Caco-2 (cell line): ENCODE measurements at places on chromosomes 7 and 10. TPM values are rescaled to one million over a fixed set of nuclear protein-coding genes. Genes with fewer than 3 reads are reported as not detected.

The DIP2C gene
- 11.2 and 11.4 TPM in 2 replicates for total RNA-seq

The TMEM236 gene
- 0.60 and 0.64 TPM in 2 replicates for total RNA-seq

The GPR15LG gene
- not detected in 2 replicates for total RNA-seq

The DDX50 gene
- total RNA-seq, result 76.7 and 81.4 TPM in 2 replicates

DNA sequence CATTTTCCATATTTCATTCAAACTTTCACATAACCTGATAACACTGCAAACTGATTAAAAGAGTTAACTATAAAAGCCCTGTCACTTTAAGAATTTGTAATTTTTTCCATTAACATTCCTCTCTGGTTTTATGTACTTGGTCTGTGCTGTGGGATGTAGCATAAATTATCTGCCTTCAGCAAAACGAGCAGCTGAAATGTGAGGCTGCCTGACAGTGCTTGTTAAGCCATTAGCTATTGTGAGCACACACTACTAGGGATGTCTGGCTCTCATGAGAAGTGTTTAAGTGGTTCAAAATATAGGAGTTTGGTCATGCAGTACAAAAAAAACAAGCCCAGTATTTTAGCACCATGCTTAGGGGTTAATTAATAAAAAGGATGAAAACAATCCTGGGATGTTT lies 63.0 kb downstream of the HOXA1 start:
- H3K36me3 ChIP-seq, result no peaks in the 10 kb centered on the region
- DNase-seq, result no peak
- no peaks in the 10 kb centered on the region for H3K27me3 ChIP-seq
- H3K4me1 ChIP-seq, result peaks cover 19% of the 10 kb centered on the region
- no peak overlapping the region for H3K4me3 ChIP-seq
- H3K27ac ChIP-seq, result no peak overlapping the region

DNA sequence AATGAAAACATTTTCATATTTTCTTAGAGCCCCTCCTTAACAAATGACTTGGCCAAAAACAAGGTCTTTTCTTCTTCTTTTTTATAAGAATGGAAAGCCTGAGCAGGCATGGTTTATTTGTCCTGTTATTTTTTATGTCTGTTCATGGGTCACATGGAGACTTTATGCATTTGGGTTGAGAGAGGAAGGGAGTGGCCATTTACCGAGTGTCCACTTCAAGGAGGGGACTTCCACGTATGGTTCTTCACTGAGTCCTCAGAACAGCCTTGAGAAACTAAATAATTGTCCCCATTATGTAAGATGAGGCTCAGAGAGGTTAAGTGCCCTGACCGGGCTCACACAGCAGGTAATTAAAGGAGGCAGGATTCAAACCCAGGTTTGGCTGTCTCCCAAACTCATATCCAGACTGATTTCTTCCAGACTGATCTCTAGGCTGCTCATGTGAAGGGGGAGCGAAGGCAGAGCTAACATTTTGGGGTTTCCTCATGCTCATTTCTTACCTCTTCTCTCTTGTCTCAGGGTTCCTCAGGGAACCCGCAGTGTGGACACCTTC lies 82.2 kb downstream of the CDH23 start:
- H3K4me1 ChIP-seq, result peaks cover 10% of the 10 kb centered on the region
- no peaks in the 10 kb centered on the region for H3K36me3 ChIP-seq
- H3K27ac ChIP-seq, result no peak overlapping the region
- DNase-seq, result no peak
- no peak overlapping the region for H3K4me3 ChIP-seq

GRCh38 chr10:98438715-98439114 lies 8.0 kb downstream of the HPS1 start:
- H3K36me3 ChIP-seq, result peaks cover 3% of the 10 kb centered on the region; the same call in 1 of the 2 replicates
- H3K27ac ChIP-seq, result no peak overlapping the region
- H3K4me1 ChIP-seq, result no peaks in the 10 kb centered on the region

DNA sequence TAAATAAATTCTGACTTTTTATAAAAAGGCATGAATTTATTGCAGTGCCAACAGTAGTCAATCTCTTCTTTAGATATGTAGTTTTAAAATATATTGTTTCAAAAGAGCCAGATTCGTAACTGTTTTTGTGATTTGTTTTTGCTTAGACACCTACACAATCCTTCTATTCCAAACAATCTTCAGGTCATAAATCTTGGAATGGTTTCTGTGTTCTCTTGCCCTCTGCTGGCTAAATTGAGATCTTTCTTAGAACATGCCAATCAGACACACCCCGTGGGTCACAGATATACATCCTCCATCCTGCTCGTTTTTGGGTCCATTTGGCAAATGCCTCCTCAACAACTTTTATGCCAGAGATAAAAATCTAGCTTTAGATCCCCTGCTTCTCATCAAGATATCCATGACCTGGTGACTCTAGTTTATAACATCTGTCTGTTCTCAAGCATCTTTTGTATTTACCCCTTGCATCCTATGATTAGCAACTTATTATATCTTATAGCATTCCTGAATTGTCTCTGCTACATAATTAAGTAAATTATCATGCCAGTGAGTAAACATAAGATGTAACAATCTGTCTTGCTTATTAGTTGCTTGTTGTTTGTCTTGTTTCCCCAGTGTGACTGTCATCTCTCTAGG lies 35.3 kb upstream of the IFRD1 start:
- no peak for DNase-seq
- no peak overlapping the region for H3K27ac ChIP-seq
- H3K4me1 ChIP-seq, result no peaks in the 10 kb centered on the region
